ENCODE measurements at places on chromosomes 1 and 21.

- no peak for DNase-seq
Measured at GRCh38 chr1:6321205-6321604, 60.3 kb upstream of the GPR153 start.

DNA sequence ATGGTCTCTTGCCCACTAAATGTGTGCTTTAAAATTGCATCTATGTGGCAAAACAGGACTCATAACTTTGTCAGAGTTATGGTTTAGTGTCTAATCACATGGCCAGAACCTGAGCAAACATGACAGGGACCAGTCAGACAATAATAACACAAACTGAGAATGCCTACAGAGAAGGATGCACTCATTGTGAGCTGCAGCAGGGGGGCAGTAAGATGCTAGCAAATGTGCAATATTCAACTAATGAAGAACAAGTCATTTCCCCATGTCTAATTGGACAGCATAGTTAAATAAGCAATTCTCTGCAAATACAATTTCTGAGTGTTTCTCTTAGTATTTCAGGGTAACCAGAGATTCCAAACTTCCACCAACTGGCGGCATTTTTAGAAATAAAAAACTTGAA, 30.8 kb downstream of the SPAG17 start:
- DNase-seq = no peak

DNA sequence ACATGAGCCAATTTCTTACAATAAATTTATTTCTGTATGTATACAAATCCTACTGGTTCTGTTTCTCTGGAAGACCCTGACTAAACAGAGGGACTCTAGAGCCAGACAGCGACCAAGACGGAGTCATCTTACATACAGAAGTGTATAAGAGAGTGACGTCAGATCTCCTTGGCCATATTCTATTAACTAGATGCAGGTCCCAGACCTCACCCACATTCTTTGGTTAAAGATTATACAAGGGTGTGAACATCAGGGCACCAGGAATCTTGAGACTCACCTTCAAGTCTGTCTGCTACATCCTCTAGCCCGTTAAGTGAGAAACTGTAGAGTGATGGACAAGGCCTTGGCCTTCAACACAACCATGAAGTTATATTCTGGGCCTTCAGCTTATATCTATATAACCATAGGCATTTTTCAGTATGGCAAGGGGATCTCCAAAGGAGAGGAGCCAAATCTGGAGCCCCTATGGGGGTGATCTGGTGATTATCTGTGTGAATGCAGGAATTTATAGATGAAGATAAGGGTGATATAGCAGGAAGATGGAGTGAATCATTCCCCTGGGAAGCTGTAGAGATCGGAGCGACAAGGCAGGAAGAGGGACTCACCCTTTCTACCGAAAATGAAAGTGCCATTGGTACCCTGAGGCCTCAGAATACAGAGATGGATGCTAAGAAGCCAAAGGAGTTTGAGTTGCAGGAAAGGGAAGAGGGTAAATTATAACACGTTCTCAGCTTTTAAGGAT, 83.9 kb downstream of the ADAMTS1 start:
- DNase-seq = no peak

DNA sequence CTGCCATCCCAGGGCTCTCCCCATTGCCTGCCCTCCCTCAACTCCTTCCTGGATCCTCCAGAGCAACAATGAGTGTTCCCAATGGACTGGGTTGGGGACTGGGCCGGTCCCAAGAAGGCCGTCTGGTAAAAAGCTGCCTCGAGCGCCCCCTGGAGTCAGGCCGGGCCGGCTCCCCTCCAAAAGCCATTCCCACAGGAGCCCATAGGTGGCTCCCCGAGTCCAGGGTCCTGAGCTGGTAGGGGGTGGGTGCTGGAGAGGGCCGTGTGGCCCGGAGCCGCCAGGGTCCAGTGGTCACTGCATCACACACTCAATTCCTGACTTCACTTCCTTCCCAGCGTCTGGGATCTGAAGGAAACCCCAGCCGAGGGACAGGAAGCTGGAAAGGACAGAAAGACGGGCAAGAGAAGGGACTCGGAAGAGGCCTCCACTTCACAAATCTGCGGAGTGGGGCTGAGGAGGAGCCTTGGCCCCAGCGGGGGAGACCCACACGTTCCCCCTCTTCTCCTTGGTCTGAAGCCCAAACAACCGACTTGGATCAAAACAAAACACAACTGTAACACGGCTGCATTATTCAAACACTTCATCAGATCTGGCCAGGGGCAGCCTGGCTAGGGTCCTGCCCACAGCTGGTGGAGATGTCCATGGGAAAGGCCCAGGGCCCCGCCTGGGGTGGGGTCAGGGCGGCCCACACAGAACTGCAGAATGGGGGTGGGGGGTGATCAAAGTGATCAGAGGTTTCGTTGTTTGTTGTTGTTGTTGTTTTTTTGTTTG, 10.9 kb upstream of the ALDH4A1 start:
- DNase-seq = no peak

GRCh38 chr1:65113298-65113697, 34.7 kb upstream of the AK4 start:
- DNase-seq = no peak

Data from NCI-H1048 (cell line).